ENCODE measurements at places on chromosomes 2 and 18. TPM values are rescaled to one million over a fixed set of nuclear protein-coding genes. Genes with fewer than 3 reads are reported as not detected.

DNA sequence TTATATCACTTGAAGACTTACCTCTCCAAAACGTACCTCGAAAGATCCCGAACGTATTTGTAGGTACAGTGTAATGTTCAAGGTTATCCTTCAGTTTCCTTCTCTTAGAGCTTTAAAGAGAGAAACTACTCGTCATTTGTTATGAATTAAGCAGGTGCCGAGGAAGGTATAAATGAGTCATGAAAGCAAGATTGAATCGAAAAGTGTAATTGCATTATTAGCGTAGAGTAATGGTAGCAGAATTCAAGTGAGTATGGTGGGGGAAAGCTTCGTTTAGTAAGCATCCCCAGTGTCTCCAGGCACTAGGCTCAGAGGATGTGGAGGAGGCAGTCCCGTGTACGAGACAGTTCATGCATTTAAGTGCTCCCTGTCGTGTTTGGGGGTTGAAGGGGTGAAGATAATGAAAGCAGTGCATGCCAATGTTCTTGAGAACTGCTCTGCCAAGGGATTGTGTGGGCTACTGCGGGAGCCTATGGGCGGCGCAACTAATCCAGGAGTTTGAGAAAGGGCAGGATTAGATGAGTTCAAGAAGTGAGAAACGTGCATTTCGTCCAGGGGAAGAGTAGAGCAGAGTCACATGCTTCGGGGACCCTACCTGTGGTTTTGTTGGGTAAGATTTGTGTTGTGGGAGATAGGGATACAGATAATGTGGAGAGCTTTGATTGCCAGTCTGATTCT is 858 bp downstream of the POLR1B start:
- DNase-seq, result no peak
- H3K4me1 ChIP-seq, result peaks cover 14% of the 10 kb centered on the region
- no peak overlapping the region for H3K27ac ChIP-seq
- H3K27me3 ChIP-seq, result no peaks in the 10 kb centered on the region
- peak overlapping the region; percentile 99 for H3K4me3 ChIP-seq

The THSD7B gene
- under 0.01 TPM for total RNA-seq

GRCh38 chr2:109460553-109461324 is 153.0 kb downstream of the SEPTIN10 start:
- peaks cover 19% of the 10 kb centered on the region for H3K4me1 ChIP-seq
- no peaks in the 10 kb centered on the region for H3K27me3 ChIP-seq
- no peaks in the 10 kb centered on the region for H3K36me3 ChIP-seq

The SNTG2 gene
- 2.1 TPM for total RNA-seq

- H3K36me3 ChIP-seq, result no peaks in the 10 kb centered on the region
- no peak overlapping the region for H3K4me3 ChIP-seq
- DNase-seq, result no peak
- H3K27ac ChIP-seq, result no peak overlapping the region
- peaks cover 22% of the 10 kb centered on the region for H3K27me3 ChIP-seq
These were observed 7.6 kb upstream of the BMP10 start for GRCh38 chr2:68878753-68879152.

GRCh38 chr2:24822049-24822706 is 29.0 kb downstream of the CENPO start:
- no peak overlapping the region for H3K4me3 ChIP-seq
- no peaks in the 10 kb centered on the region for H3K27me3 ChIP-seq
- no peak overlapping the region for H3K27ac ChIP-seq
- H3K36me3 ChIP-seq, result peaks cover 40% of the 10 kb centered on the region

The RNU2-63P gene
- not detected for total RNA-seq

The PHLPP1 gene
- total RNA-seq, result 6.9 TPM

The CRYGD gene
- not detected for total RNA-seq

- DNase-seq, result no peak
- no peak overlapping the region for H3K4me3 ChIP-seq
- no peak overlapping the region for H3K27ac ChIP-seq
- no peaks in the 10 kb centered on the region for H3K4me1 ChIP-seq
- no peaks in the 10 kb centered on the region for H3K36me3 ChIP-seq
These were observed 7.7 kb downstream of the RAB27B start for GRCh38 chr18:54835944-54836343.

The MAP3K20 gene
- 56.1 TPM for total RNA-seq

The INHBB gene
- under 0.01 TPM for total RNA-seq
